ENCODE measurements at places on chromosomes 12 and 14.

- no peak for DNase-seq
Observed at GRCh38 chr14:99674064-99674650, 9.9 kb upstream of the CYP46A1 start.

DNA sequence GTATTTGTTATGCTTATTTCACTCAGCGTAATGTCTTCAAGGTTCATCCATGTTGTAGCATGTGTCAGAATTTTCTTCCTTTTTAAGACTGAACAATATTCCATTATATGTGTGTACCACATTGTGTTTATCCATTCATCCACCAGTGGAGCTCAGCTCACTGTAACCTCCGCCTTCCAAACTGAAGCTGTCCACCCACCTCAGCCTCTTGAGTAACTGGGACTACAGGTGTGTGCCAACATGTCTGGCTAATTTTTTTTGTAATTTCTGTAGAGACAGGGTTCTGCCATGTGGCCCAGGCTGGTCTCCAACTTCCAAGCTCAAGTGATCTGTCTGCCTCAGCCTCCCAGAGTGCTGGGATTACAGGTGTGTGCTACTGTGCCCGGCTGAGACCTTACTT is 21.1 kb downstream of the CCDC77 start:
- no peak for DNase-seq

DNA sequence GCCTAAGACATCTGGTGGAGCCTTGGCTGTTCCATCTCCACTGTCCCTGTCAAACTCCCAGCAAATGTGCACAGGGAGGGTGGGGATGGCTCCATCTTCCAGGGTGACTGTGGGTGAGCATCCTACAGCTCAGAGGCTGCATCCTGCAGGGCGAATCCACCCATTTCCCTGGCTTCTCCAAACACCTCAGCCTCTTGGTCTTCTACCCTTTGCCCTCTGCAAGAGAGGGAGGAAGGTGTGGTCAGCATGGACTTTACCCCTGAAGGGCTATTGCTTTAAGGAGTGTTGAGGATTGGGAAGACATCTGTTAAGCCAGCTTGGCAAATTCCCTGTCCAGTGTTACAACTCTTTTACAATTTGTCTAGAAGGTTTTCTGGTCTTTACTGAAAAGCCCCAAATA is 23.1 kb upstream of the DGLUCY start:
- DNase-seq, result no peak

DNA sequence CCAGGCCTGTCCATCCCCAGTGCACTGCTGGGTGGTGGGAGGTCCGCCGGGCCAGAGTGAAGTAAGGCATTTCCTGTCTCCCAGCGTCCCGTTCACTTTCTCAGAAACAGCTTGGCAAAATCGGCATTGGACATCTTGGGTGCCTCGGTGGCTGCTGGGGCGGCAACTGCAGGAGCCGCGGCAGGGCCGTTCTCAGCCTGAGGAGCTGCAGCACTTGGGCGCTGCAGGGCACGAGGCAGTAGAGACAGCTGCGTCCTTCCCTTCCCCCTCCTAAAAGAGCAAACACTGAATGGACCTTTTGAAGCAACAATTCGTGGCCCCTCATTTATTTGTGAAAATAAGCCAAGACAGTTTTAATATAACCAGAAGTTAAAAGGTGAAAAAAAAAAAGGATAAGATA is 8.3 kb downstream of the FICD start:
- no peak for DNase-seq

- DNase-seq, result no peak
Observed at GRCh38 chr14:58077621-58078020, 74.4 kb downstream of the ARMH4 start.

- no peak for DNase-seq
Observed at GRCh38 chr12:109098183-109098604, 797 bp downstream of the UNG start.

DNA sequence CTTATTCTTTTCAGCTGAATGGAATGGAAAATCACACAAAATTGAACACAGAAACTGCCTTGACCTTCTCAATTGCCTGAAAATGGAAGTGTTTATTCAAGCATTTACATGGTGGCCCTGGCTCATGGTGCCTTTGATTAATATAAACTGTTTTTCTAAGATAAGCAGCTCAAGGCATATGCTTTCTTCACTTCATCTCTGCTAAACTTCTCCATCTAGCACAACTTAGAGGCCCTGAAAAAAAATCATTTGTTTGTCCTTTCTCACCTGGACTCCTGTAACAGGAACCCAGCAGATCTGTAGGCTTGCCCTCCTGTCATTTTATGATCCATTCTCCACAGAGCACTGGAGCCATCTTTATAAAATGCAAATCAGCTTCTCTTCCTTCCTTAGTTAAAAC is 117.5 kb upstream of the KRR1 start:
- DNase-seq, result no peak

All from activated naive CD4-positive, alpha-beta T cell treated with Interleukin-2 at 50 U/mL for 16 hours (primary cell).